Left forelimb (tissue), 1 donor: ENCODE measurements at places on chromosomes 5 and 9.

DNA sequence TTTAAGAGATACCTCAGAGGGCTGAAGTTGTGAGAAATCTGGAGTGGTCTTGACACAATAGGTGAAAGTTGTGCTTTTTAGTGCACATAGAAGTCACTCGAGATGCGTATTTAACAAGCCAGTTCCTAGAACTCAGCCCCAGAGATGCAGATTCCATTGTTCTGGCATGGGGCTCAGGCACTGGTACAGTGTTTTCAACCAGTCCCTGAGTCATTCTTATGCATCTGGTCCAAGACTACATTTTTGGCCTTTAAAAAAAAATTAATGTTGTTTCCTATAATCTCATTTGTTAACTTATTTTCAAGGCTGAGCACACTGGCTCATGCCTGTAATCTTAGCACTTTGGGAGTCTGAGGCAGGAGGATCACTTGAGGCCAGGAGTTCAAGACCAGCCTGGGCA, 29.6 kb downstream of the PTTG1 start:
- DNase-seq: no peak

DNA sequence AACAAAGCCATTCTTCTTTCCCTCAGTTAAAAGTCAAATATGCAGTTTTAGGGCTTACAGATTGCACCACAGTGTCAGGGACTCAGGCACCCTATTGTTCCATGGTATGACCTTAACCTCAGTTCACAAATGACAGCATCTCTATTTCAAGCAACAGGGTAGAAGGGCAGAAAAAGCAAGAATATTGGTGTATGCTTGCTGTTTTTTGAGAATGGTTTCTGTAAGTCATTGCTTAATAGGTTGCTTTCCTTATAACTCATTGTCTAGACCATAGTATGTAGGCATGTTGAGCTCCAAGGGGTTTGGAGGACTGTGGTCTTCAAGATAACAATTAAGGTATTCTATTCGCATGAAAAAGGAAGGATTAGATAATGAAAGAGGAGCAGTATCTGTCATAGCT, 183.5 kb upstream of the EDIL3 start:
- DNase-seq: no peak

GRCh38 chr5:173237875-173238220, 2.8 kb upstream of the NKX2-5 start:
- DNase-seq: no peak

DNA sequence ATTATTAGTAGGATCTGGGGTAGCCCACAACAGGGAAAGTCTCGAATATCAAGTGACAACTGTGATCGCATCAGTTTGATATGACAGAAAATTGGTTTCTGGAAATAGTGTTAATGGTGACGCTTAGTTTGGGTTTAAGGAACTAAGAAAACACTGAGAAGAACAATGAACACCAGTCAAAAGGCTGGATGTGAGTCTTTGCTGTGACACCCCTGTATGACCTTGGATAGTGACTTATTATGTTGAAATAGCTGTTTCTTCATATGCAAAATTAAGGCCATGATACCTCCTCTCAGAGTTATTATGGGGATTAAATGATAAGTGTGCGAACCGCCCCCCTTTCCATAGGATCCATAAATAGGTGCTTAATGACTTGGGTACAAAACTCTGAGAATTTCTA, 926 bp downstream of the DNAJC25 start:
- no peak for DNase-seq

GRCh38 chr5:53482717-53483638, 2.5 kb downstream of the FST start:
- peak; percentile 69 for DNase-seq

DNA sequence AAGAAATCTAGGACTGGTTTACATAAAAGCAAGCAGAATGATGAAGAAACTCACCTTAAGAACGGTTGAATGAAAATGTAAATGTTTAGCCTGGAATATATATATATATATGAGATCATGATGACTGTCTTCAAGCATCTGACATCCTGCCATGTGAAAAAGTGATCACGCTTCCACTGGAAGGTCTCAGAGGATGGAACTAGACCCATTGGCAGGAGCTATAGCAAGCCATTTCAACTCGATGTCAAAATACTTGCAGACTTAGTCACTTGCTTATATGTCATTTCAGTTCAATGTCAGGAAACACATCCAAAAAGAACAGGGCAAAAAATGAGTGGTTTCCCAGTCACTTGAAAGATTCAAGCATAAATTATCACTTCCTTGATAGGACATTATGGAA, 22.2 kb upstream of the TMEM161B start:
- no peak for DNase-seq

DNA sequence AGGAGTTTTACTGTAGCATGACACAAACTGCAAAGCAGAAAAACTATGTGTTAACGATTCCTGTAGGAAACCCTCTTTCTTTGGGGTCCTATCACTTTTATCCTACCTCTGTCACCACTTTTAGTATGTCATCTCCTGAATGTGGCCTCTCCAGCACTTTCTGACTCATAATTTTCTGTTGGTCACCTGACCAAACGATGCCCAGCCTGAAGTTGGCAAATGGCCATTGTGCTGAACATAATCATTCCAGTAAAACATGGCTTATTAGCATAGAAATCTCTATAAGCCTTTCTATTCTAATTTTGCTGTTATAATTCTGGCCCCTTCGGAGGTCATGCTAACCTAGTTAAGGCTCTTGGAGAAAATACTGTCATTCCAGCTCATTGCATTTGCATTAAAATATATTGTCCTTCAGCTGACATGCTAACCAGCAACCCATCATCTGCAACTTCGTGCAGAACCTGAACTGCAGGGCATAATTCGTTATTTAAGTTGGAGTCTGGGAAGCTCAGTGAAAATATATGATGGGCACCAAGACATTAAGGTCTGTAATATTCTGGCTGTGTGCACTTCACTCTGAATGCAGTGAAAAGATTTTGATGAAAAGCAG, 140.3 kb downstream of the NMUR2 start:
- DNase-seq: no peak

DNA sequence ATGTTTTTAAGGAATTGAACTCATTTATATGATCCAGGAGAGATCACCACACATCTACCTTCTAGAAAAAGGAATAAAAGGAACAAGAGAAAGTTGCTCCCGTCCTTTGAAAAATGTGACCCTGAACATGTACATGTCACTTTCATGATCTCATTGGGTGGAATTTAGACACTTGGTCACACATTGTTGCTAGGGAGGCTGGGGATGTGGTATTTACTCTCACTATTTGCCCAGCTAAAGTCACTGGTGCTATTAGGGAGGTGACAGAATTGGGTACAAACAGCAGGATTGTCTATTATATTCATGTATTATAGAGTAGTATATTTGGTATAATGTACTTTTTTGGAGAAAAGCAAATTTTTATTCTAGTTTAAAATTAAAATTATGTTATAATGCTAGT, 2.1 kb upstream of the CDH10 start:
- no peak for DNase-seq

- DNase-seq: no peak
Observed at GRCh38 chr5:36637101-36637500, 30.7 kb downstream of the SLC1A3 start.

DNA sequence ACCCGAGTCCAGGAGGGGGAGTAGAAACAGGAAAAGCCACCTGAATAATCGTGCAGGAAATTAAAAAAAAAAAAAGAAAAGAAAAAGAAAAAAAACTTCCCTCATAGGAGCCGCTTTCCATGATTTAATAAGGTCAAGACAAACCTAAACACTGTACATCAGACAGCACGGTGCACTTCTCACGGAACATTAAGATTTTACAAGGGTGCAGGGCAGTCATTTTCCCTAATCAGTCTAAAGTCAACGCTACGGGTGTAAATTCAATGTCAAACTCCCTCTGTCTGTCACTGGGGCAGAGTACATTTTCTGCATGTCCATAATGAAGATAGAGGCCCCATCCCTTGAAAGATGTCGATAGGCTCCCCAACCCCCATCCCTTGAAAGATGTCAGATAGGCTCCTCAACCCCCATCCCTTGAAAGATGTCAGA, 139.7 kb downstream of the TSSK1B start:
- no peak for DNase-seq

GRCh38 chr5:101473483-101473882, 570.4 kb upstream of the ST8SIA4 start:
- DNase-seq: no peak

DNA sequence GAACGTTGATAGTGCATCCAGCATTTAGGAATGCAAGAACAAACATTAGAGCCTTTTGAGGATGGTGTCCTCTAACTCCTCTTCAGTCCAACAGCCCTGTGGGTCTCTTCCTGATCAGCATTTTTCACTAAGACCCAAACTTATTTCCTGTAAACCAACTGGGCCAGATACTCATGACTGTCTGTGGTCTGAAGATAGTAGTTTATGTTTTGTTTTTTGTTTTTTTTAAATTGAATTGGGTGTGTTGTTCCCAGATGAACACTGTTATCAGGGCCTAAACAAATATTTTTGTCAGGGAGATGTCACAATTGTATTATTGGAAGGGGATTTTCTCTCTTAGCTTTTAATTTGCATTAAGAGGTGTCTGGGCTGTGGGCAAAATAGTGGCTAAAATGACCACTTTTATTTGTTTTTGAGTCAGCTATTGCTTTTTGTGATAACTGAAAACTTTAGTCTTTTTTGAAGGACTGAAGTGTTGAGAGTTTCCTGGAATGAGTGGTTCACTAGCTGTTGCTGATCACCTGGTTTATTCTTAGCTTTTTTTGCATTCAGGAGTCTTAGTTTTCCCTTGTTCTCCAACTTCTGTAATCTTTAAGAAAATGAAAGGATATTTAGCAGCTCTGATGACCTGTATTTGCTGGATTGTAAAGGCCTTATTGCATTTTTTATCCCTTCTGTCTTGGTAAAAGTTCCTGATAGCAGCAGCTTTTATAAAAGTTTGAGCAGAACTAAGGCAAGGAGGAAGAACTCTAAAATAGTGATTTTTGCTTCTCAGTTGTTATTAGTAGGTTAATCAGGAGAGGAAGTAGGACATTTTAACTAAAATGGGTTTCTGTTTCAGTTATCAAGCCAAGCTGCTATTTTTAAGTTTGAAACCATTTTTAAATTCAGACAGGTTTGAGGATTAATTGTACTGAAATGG, 5.5 kb downstream of the MAN2A1 start:
- DNase-seq: no peak

- peak; percentile 99 for DNase-seq
Observed at GRCh38 chr5:181221792-181222629, 1.1 kb upstream of the TRIM41 start.

- DNase-seq: no peak
Observed at GRCh38 chr9:121354141-121354540, 15.9 kb downstream of the STOM start.

- no peak for DNase-seq
Observed at GRCh38 chr9:78235256-78235761, 566 bp upstream of the CEP78 start.

GRCh38 chr9:109599711-109600110, 101.6 kb upstream of the PTPN3 start:
- DNase-seq: no peak

DNA sequence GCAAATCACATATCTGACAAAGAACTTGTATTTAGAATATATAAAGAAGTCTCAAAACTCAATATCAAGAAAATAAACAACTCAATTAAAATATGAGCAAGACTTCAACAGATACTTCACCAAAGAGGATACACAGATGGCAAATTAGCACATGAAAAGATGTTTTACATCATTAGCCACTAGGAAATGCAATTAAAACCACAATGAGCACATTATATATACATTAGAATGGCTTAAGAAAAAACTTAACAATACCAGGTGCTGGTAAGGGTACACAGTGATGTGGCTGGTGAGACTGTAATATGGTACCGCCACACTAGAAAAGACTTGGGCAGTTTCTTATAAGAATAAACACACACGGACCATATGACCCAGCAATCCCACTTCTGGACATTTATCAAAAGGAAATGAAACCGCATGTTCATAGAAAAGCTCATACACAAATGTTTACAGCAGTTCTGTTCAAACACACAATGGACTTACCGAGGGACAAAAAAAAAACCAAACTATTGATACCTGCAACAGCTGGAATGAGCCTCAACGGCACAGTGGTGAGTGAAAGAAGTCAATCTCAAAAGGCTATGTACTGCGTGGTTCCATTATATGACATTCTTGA, 27.6 kb downstream of the SEMA4D start:
- DNase-seq: no peak

GRCh38 chr5:180130291-180130869, 58.8 kb upstream of the RNF130 start:
- peak; percentile 55 for DNase-seq

DNA sequence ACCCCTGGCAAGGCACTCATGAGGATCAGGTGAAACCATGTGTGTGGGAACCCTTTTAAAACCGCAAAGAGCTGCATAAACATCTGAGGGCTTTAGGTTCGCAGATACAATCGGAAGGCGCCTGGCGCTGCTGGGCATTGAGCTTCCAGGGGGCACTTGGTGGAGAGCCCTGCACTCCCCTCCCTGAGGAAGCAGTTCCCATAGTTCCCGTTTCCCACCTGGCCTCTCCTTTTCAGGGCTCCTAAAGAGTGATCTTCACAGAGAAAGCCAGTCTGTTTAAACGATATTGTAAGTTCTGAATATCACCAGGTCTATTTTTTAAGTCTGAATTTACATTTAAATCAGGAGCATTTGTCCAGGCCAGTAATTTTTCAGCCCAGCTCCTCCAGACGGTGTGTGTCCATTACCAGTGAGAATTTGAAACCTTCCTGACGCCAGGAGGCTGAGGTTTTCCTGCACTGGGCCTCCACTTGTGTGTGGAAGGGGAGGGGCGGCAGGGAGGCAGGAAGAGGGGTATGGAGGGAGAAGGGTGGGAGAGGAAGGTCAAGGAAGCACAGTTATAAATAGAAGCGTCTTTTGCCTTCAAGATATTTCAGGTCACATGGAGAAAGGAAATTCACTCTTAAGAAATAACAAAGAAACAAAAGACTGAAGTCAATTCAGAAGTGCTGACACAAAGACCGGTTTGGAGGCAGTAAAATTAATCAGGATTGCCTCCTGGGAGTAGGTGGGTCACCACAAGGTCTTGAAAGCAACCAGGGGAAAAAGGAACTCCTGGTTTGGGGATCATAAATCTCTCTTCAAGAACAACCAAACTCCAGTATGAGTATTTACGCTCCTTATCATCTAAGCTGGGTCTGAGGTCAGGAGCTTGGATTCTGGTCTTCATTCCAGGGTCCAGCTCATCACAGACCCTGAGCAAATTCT, 14.3 kb upstream of the MGAT1 start:
- no peak for DNase-seq

- no peak for DNase-seq
Observed at GRCh38 chr9:124860582-124861341, 995 bp downstream of the RPL35 start.

- DNase-seq: no peak
Observed at GRCh38 chr5:126208691-126209090, 214.5 kb upstream of the GRAMD2B start.
